Vagina (tissue), 2 donors: ENCODE measurements at places on chromosomes 16 and 17.

GRCh38 chr17:19296786-19297778 is 59.9 kb downstream of the EPN2 start:
- DNase-seq = no peak

DNA sequence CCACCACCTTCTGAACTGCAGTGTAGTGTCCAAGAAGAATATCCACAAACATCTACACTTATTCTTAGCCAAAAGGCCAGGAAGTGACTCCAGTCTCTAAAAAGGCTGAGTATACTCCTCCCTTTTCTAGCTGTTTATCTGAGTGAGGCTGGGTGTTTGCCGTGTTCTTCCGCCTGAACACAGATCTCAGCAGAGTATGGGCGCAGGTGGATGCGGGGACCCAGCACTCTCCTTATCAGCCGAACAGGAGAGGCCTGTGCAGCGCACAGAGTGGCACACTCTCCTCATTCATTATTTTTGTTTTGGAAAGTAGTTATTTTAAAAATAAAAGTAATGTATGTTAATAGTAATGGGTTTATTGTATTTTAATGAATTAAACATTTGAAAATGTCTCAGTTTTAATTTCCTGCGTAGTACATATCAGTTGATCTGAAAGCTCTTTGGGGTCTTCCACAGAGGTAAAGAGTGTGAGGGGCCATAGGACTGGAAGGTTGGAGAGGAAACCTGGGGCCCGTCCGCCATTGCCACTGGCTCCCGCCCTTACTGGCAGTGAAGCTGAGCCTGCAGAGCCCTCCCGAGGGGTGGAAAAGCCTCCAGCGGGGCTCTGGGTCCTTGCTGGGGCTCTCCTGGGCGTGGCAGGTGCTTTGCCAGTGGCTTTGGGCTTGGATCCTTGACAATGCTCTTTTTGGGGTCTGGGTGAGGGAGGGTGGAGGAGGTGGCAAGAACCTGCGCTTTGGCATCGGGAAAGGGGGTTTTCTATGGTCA is 53.8 kb downstream of the PDPK1 start:
- no peak for DNase-seq

DNA sequence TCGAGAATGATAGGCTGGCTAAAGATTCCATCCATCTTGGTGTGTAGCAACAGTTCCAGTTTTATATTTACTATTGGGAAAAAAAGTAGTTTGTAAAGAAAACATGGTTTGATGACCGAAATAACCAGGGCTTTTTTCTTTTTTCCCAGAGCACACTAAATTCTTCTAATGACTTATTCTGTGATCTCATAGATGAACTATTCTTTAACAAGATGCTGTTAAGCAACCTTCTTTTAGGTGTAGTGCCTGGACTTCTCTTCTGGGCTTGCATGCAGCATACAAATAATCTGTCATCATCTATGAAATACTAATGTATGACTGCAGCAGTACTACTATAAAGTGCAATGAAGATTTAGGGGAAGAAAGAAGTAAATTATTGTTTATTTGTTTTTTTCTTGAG is 11.0 kb upstream of the CAPNS2 start:
- no peak for DNase-seq

DNA sequence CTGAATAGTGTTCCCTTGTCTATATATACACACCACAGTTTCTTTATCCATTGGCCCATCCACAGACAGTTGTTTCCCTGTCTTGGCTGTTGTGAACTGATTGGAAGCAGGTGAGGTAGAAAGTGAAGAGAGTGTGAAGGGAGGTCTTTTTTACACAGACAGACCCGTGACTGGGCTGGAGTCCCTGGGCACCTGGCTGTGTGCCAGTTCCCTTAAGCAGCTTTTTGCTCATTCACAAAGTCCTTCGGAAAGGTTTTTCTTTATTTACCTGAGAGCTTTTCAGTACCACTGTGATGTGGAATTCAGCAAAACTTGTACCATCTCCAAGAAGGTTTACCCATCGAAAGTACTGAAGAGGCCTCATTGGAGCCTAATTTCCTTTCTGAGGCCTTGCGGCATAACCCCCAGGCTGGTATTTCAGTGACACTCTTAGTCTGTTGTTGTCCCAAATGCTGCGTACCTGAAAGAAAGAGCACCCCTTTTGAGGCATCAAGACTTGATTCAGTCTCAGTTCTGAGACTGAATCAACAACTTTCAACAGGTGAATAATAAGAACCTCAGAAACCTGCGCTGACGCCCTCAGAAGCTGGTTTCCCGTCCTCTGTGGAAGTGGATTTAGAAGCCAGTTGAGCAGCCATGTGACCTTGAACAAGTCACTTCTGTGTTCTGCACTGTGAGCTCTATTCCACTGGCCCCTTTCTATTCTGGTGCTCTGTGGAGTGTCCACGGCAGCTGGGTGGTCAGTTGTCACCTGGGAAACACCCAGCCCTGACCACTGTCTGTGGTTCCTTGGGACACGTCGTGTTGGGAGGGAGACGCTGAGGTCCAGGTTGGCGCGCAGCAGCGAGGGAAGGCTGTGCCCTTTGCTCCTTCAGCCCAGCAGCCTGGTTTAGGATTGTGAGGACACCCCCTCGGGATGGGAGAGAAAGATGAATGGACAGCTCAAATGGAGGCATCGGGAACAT is 53.9 kb upstream of the CRISPLD2 start:
- no peak for DNase-seq

DNA sequence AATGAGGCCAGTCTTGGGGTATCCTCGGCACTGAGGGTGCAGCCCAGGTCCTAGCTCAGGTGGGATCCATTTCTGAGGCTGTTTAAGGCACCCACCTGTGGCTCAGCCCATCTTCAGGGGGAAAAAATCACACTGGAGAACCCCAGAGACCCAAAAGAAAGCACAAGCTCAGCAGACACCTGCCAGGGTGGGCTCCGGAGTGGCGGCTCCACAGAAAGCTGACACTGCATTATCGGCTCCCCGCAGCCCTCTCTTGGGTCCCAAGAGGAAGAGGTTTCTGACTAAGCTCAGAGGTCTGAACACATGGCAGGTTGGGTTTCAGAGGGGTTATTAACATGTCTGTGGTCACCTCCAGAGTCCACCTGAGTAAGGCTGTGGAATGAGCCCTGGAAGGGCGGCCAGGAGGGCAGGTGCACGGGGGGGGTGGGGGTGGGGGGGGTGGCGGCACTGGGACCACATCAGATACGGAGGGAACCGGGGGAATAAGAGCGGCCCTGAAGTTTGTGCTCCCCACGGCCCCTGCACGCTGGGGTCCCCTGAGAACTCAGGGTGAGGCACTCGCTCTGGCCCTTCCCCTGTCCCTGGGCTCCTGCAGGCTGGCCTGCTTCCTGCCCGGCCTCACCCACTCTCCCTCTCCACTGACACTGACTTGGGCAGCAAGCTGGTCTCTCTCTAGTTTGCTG is 79.5 kb downstream of the TIMM22 start:
- DNase-seq = no peak

DNA sequence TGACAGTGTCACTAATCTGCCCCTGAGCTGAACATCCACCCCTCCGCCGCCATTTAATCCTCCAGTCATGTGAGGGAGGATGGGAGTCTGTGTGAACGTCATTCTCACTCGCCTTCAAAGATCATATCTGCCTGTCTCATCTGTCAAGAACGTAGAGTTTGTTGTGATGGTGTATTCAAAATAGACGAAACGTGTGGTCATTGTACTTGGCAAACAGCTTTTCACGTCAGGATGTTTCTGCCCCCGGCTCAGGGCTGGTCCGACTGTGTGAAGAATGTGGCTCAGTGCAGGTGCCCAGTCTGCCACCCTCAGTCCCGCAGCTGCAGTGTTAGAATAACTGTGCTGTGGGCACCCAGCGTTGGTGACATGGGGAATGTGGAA is 148.0 kb downstream of the KCNJ12 start:
- DNase-seq = no peak

DNA sequence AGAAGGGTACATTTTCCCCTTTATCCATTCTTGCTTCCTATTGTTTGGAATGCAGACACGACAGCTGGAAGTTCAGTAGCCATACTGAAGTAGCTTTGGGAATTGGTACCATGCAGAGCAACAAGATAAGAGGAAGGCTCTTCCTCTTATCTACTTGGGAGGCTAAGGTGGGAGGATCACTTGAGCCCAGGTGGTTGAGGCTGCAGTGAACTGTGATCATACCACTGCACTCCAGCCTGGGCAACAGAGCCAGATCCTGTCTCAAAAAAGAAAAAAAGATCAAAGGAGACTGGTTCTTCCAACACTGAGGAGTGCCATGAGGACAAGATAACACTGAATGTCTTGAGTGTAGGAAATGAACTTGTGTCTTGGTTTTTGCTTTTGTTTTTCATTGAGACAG is 16.0 kb upstream of the RANGRF start:
- DNase-seq = no peak

DNA sequence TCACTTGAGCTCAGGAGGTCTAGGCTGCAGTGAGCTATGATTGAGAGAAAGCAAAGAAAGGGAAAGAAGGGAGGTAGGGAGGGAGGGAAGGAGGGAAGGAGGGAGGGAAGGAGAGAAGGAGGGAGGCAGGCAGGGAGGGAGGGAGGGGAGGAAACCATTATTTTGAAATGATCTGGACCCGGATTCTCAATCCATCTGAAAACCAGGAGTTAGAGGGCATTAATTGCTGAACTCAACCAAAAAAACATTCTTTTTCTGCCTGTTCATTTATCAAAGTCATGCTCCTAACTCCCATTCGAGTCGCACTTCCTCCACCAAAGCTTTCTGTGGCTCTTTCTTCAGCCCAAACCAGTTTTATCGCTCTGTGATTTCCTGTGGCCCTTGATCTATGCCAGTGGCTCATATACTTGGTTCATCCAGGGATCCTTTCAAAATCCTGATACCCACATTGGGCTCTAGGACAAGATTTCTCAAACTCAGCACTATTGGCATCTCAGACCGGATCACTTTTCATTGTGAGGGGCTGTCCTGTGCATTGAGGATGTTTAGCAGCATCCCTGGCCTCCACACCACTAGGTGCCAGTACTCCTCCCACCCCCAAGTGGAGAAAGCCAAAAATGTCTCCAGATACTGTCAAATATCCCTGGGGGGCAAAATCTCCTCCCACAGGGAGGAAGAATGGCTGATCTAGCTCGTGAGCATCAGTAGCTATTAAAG is 38.2 kb downstream of the CMTM4 start:
- DNase-seq = no peak

- no peak for DNase-seq
Measured at GRCh38 chr16:51419768-51420167, 268.7 kb upstream of the SALL1 start.
